ENCODE measurements at places on chromosomes 5 and 9.

DNA sequence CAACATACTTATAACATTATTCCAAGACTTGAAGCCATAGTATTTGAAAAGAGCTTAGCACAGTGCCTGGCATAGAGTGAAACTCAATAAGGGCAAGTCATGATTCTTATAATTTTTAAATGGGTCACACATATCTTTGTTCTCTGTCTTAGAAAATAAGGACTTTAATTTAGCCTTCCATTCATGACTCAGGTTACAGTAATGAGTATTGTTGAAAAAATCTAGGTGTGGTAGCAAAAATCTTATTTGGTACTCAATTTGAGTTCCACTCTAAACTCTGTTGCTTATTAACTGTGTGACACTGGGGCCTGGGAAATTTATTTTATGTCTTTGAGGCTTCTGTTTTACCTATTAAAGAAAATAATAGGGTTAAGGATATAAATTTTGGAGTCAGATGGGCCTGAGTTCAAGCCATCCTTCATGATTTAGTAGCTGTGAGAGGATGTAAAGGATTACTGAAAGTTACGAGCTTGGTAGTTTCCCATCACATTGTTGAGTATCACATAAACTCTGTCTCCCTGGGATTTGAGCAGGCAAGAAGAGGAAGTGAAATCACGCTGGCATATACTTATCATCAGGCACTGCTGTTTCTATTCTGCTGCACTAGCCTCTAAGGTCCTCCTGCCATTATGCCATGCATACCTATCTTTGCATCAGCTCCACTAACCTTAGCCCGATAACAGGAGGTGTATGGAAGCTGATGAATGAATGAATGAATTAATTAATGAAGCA lies 1.5 kb downstream of the SPINK9 start:
- DNase-seq: no peak

- DNase-seq: peak; percentile 10
Observed at GRCh38 chr9:15357050-15357653, 50.1 kb upstream of the TTC39B start.

DNA sequence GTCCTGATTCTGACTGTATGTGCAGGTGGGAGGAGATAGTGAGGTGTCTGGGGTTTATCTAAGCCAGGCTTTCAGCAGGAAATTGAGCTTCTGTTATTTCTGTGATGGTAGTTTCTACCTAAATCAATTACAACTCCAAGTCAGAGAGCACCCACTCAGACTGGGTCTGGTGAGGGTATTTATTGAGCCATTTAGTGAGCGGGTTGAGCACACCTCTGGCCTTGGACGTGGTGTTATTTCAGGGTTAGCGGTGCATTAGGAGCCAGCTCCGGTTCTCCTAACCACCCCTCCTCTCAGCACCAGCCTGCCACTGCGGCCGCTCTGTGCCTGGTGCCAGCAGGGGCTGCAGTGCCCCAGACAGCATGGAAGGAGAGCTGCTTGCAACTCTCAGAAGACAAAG lies 238.9 kb downstream of the CACNA1B start:
- no peak for DNase-seq

DNA sequence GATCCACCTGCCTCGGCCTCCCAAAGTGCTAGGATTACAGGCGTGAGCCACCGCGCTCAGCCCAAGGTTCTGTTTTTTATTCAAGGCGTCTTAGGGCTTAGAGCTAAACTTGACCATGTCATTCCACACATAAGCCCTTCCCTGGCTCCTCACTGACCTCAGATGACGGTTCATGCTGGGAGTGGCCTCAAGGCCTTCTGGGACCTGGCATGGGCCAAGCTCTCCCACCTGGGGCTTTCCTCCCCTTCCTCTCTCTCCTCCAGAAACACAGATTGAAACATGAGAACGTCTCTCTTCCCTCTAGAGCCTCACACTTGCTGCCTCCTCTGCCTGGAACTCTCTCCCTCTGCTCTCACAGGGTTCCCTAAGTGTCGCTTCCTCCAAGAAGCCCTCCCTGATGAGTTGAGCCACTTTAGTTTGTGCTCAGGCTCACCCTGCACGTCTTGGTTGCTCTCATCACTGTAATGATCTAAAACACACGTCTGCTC lies 155.6 kb upstream of the IER5L start:
- DNase-seq: no peak

DNA sequence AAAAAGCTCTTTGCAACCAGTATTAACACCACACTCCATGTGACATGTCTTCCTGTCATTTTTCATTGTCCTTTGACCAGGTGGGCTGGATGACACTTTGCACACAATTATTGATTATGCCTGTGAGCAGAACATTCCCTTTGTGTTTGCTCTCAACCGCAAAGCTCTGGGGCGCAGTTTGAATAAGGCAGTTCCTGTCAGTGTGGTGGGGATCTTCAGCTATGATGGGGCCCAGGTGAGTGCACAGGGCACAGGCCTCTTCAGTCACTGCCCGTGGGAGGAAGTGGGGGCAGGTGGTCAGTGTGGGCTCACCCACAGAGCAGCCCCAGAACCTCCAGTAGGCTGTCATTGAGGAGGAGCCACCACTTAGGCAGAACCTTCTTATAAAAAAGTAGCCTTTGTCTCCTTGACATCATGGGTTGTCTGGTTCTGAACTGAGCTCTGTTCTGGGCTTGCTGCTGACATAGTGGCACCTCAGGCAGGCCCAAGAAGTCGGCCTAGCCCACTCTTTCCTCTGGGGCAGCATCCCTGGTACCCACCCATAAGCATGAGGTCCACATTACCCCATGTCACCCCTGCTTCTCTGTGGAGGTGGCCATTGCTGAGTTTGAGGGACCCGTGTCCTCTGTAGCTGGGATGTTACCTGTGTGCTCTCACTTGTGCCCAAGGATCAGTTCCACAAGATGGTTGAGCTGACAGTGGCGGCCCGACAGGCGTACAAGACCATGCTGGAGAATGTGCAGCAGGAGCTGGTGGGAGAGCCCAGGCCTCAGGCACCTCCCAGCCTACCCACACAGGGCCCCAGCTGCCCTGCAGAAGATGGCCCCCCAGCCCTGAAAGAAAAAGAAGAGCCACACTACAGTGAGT lies 39.3 kb downstream of the SECISBP2 start:
- no peak for DNase-seq

DNA sequence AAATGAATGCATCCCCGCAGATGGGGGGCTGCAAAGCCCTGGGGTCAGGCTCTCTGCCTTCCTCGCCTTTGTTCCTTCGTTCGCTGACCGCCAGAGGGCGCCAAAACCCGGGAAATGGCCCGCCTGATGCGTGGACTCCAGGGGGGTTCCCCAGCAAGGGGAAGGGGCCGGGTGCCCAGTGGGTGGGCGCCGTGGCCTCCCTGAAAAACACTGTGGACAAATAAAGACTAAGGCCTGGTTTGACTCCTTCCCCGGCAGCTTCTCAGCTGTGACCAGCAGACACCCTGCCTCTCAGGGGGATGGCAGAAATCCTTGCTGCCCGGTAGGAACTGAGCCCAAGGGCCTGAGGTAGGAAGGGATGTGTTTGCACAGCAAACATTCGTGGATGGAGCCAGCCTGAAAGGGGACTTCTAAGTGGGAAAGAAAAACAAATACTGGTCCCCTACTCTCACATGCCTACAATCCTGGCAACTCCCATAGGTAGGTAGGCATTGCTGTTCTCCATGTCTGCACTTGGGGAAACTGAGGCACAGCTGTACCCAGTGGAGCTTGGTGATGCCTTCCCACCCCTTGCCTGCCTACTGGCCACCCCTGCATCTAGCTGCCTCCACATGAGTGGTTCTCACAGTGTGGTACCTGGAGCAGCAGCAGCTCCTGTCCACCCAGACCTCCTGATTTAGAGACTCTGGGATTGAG lies 57.7 kb downstream of the DUSP1 start:
- DNase-seq: peak; percentile 79

DNA sequence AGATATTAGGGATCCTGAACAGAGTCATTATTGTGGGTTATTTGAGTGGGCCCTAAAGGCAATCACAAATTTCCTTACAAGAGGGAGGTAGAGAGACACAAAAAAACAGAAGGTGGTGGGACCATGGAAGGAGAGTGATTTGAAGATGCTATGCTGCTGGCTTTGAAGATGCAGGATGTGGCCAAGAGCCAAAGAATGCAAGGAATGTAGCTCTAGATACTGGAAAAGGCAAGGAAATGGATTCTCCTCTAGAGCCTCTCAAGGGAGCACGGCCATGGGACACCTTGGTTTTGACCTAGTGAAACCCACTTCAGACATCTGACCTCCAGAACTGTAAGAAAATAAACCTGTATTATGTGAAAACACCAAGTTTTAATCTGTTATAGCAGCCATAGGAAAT lies 53.8 kb downstream of the TTC39B start:
- DNase-seq: no peak

- DNase-seq: no peak
Observed at GRCh38 chr5:67728326-67728890, 487.1 kb upstream of the PIK3R1 start.

GRCh38 chr9:4333231-4333740 lies 33.4 kb upstream of the GLIS3 start:
- DNase-seq: no peak

- no peak for DNase-seq
Observed at GRCh38 chr9:114093031-114093471, 6.0 kb downstream of the KIF12 start.

- no peak for DNase-seq
Observed at GRCh38 chr9:129487658-129488483, 133.0 kb downstream of the C9orf50 start.

DNA sequence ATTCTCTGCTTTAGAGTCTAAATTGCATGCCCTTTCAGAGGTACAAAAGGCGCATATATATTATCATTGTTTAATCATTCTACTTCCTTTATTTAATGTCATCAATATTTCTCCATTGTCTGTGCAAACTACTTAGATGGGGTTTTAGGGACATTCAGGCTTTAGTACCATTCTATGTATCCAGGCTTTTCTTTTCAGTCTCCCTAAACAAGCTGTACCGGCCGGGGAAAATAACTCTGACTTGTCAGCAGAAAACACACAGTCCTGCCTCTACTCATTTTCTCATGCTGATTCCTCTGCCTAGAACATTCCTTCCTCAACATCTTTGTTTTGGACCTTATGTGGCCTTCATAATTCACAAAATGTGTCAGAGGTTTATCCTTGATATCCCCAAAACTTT lies 392.1 kb upstream of the DAB2 start:
- no peak for DNase-seq

DNA sequence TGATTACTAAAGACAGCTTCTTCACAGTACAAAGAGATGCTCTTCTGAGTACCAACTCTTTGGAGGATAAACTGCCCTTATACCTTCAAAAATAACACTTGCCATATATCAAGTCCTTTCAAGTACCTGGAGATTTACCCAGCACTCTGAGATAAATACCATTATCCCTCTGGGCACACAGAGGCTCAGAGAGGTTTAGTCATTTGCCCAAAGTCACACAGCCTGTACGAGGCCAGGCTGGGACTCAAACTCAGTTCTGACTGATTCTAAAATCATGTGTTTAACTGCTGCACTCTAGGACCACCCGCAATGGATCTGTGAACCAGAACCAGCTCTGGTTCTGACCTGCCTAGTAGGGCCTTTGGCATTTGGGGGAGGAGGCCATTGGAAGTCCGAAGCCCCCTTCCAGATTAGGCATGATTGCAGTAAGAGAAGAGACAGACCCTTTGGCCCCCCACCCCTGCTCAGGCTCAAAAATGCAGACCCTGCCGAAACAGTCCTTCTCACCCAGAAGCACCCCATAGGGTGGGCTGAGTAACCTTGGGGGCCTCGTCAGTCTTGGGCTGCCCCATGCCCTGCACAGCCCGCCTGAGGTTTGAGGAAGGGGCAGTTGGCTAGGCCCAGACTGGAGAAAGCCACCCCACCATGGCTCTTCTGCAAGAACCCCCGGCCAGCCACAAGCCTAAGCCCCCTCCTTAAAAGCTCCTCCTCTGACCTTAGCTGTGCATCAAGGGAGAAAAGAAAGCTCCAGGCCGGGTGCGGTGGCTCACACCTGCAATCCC lies 32.8 kb upstream of the IL17B start:
- no peak for DNase-seq

DNA sequence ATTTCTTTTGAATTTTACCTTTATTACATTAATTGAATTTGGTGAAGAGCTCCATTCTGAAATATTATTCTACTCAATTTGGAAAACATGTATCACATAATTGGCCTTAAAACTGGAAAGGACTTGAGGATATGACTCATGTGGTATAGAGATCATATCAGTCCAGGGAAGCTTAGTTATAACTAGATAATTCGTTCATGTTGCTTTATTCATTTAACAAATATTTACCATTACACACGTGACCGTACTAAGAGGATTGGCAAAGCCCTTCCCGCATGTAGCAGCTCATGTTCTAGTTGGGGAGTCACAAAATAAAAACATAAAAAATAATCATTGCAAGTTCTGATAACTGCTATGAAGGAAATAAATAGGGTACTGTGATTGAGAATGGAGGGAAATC lies 1816.5 kb downstream of the MAT2B start:
- no peak for DNase-seq

- peak; percentile 61 for DNase-seq
Observed at GRCh38 chr9:110114859-110115201, 93.1 kb downstream of the C9orf152 start.

DNA sequence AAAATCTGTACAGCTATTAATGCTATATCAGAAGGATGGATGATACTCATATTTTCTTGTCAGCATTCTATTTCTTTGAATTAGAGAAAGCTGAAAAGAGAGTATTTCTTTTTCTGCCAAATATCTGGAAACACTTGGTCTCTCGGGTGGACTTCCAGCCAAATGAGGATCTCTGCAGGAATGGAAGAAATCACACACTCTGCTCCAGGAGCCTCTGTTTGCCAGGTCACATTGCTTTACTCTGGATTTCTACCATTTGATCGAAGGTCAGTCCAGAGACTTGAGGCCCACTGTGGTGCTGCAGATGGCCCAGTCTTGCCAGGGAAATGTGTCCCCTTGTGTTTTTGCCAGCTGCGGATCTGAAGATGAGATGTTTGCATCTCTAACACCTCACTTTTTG lies 154.1 kb downstream of the PCSK1 start:
- no peak for DNase-seq

- no peak for DNase-seq
Observed at GRCh38 chr5:124661317-124662141, 84.9 kb downstream of the ZNF608 start.

DNA sequence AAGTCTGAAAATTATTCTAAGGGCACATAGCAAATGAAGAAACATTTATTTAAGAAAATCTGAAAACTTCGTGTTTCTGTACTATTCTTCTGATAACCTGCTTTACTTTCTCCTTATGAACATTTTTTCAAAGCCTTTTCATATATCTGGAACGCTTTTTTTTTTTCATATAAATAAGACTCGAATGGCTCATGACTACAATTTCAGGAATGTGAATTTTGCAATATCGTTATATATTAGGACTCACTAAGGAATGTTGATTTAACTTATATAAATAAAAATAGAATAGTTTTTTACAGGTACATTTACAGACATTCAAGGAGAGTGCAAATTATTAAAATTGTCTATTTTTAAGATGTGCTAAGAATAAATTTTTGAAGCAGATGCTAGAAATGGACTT lies 42.9 kb downstream of the GPBP1 start:
- DNase-seq: no peak

- no peak for DNase-seq
Observed at GRCh38 chr5:79302454-79302853, 66.5 kb downstream of the JMY start.

GRCh38 chr5:123559434-123559775 lies 47.4 kb downstream of the CSNK1G3 start:
- no peak for DNase-seq

- no peak for DNase-seq
Observed at GRCh38 chr5:150506571-150507473, 1.1 kb upstream of the NDST1 start.

- no peak for DNase-seq
Observed at GRCh38 chr5:36495611-36496010, 110.8 kb upstream of the SLC1A3 start.

Data from endothelial cell (in vitro differentiated cells).